Activated CD8-positive, alpha-beta memory T cell treated with anti-CD3 and anti-CD28 coated beads, Interleukin-2, amount 10 ng/mL, durations not matched to agents 7 days and 5 days (primary cell): ENCODE measurements at places on chromosomes 12 and 14. TPM values are rescaled to one million over a fixed set of nuclear protein-coding genes. Genes with fewer than 3 reads are reported as not detected.

GRCh38 chr12:2277492-2278155 is 224.8 kb downstream of the CACNA1C start:
- no peak for DNase-seq

- DNase-seq: peak; percentile 31
Observed at GRCh38 chr14:72617391-72618031, 276.4 kb downstream of the DPF3 start.

DNA sequence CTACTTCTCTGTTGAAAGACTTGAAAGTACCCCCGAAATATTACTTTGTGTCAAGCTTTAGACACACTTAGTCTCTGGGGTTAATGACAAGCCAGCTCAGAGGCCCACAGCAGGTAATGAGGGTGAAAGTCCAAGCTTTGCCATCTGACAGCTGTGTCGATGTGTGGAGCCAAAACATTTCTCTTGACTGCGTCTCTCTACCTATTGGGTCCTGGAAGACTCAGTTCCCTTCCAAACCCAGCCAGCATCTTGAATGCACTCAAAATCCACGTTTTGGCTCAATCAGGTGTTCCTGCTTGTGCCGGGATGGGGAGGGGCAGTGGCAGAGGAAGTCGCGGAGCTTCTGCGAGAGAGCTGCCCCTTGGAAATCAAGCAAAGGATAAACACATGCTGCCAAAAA is 3.2 kb downstream of the PLXNC1 start:
- no peak for DNase-seq

DNA sequence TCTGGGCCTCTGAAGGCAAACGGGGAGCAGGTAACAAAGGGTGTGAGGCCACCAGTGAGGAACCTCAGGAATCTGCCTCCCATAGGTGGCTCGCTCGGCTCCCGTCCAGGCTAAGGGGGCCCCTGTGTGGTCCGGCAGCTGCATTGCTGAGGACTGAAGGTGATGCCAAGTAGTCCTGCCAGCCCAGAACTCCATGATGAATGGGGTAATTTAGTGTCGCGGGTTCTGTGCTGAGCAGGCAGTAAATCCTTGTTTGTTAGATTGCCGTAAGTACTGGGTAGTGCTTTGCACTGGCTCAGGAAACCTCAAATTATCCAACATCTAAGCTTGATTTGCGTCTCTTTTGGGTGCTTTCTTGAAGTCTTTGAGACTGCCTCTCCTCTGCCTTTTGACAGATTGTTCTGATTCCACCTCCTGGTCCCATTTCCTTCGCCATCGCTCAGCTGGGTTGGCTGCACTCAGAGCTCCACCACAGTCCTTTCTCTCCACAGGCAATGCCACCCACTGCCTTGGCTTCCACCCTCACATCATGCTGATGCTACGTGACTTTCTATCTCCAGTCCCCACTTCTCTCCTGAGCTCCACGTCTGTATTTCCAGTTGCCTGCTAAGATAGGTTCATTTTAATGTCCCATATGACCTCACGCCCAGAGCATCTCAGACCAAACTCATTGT is 392.0 kb downstream of the FUT8 start:
- no peak for DNase-seq

DNA sequence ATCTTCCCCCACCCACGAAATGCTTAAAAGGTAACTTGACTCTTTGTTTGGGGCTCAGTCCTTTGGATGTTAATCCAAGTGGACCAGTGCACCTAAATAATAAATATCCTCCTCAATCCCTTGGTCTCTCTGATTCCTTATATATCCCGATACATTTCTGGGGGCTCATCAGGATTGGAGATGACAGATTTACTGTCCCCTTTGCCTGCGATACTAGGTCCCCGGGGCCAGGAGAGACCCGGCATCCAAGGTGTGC is 26.3 kb downstream of the KLRK1 start:
- DNase-seq: no peak

Gene LRRC10
- total RNA-seq: not detected

Gene DIO3
- not detected for total RNA-seq

DNA sequence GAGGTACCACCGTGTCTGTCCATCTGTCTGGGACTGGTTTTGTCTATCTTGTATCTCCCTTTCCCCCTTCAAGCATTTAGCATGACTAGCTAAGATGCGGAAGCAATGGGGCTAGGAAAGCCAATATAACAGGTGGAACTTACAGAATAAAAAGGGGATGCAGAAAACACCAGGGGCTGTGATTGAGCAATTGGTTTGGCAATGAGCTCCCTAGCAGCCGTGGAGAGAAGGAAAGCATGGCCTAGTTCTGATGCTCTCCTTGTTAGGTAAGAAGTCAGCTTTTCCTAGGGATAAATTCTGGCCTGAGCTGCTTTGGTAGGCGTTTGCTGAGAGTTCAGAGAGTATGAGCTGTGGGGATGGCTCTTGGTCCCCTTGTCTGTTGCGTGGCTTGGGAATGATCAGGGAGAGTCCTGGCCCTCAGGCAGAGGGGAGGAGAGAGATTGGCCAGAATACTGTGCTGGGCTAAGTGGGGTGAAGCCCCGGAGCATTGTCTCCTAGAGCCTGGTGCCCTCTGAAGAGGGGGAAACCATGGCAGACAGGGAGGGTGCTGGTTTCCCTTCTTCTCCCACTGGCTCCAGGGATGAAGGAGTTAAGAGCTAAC is 7.1 kb downstream of the SETD1B start:
- DNase-seq: no peak

DNA sequence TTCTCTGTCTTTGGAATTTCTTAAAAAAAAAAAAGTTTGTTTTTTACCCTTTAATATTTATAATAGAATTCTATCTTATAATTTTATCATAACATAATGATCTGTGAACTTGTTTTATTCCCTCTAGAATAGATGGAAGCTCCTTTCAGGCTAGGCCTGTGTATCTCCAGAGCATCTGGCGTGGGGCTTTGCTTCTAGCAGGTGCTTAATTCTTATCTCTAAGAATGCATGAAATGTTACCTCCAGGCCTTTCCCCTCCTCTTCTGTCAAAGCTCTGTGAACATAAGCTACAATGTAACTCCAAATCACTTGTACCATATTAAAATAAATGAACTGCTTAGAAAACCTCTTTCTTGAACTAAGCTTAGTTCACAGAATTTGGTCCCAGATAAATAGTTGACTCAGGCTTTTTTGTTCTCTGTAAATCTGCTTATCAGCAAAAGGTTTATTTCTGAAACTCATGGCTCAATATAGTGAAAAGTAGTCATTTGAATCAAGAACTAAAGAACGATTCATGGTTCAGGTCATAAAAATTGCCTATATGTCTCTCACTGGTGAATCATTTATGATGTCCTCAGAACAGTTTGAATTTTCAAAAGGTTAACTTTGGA is 407.1 kb downstream of the TRHDE start:
- no peak for DNase-seq

GRCh38 chr12:127126260-127126628 is 1140.7 kb upstream of the TMEM132C start:
- no peak for DNase-seq

- DNase-seq: no peak
Observed at GRCh38 chr14:72332046-72332445, 399.8 kb downstream of the RGS6 start.

GRCh38 chr12:51070004-51070403 is 13.4 kb downstream of the CSRNP2 start:
- no peak for DNase-seq

Gene TMEM233
- not detected for total RNA-seq

- DNase-seq: no peak
Observed at GRCh38 chr14:103624860-103625259, 4.2 kb upstream of the KLC1 start.

DNA sequence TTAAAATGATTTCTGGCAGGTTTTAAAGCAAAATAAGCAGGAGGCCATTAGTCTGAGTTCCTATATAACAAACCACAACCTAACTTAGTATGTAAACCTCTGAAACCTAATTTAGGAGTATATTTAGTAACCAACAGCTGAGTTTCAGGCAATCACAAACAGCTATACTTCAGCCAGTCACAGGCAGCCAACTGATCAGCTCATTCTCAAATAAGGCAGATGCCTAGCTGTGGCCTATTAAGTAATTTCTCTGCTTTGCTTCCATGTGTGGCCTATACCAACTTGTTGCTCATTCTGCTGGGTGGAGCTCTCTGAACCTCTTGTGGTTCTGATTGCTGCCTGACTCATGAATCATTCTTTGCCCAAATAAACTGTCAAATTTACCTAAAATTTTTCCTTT is 408.9 kb upstream of the FBXO33 start:
- DNase-seq: no peak

Gene TMEM30B
- total RNA-seq: 1.3 TPM

Gene HOXC12
- not detected for total RNA-seq

- no peak for DNase-seq
Observed at GRCh38 chr12:88420457-88420856, 159.8 kb downstream of the KITLG start.

Gene NR4A1
- total RNA-seq: 8.4 TPM

GRCh38 chr12:107325075-107325608 is 231.8 kb upstream of the CRY1 start:
- DNase-seq: no peak

GRCh38 chr14:83867566-83868225 is 1662.2 kb upstream of the FLRT2 start:
- no peak for DNase-seq

Gene LRTM2
- not detected for total RNA-seq

GRCh38 chr14:95043732-95044462 is 113.4 kb downstream of the DICER1 start:
- peak; percentile 21 for DNase-seq

DNA sequence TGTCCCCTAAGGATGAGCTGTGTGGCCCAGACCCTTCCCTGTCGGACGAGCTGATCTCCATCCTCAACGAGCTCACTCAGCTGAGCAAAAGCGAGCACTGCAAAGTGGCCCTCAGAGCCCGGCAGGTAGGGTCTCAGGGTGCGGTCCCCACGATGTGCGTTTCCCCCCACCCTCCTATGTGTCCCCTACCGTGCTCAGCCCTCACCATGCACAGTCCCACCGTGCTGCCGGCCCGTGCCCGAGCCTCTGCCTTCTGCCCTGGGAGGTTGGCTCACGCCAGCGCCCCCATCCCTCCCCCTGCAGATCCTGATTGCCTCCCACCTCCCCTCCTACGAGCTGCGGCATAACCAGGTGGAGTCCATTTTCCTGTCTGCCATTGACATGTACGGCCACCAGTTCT is 86.6 kb downstream of the FOXN4 start:
- DNase-seq: no peak

Gene AQP5
- total RNA-seq: not detected

DNA sequence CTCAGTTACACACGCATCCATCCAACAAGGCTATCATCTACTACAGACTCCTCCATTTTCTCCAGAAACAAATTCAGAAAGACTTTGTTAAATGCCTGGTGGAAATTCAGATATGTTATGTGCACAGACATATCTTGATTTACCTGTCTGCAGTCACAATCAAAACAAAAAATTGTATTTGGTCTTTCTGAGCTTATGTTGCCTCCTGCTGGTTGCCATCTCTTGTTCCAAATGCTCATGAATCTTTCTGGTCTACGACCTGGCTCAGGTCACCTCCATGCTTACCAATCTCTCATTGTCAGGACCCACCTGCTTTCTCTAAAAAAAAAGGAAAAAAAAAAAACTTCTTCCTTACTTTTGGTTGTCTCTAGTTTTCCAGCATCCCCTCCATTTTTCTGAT is 169.2 kb upstream of the PLXNC1 start:
- no peak for DNase-seq

DNA sequence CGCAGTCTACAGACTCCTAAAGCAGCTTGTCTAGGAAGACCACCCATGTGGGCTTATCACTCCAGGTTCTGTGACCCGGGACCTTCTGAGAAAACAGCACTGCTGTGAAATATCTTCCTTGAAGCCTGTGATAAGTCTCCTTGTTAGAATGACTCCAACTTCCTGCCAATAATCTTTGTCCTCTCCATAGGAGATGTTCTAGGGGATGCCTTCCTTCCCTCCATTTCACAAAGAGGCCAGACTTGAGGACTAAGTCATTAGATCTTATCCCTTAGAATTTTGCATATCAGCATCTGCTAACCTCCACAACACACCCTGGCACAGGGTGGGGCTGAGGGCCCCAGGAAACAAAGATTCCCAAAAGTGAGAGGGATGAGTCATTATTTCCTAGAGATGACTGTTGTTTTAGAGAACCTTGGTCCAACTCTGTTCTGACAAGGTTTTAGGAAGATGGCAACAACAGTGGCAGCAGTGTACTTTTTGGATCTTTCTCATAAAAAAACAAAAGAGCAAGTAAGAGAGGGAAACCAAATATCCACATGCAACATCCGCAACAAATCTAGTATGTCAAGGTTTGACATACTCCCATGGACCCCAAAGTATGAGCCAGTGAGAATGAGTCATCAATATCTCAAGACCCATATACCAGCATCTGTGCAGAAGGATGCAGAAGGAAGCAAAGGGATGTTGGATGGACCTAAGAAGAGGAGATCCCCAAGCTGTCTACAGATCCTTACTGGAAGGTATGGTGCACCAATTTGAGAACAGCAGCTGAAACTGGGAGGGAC is 6.0 kb downstream of the LTB4R start:
- no peak for DNase-seq

Gene CLEC4A
- 0.19 TPM for total RNA-seq

Gene TAS2R31
- 5.2 TPM for total RNA-seq

GRCh38 chr12:58548801-58549200 is 371.5 kb downstream of the LRIG3 start:
- DNase-seq: no peak

- DNase-seq: peak; percentile 43
Observed at GRCh38 chr14:33792009-33792719, 158.7 kb downstream of the EGLN3 start.

- no peak for DNase-seq
Observed at GRCh38 chr14:24394275-24394674, 4.5 kb upstream of the NYNRIN start.

Gene TAS2R9
- total RNA-seq: not detected

- no peak for DNase-seq
Observed at GRCh38 chr14:89603938-89604480, 187.0 kb upstream of the FOXN3 start.

GRCh38 chr14:106204063-106204462 is 677.7 kb downstream of the TMEM121 start:
- DNase-seq: no peak

- DNase-seq: no peak
Observed at GRCh38 chr14:71202881-71203280, 295.6 kb downstream of the PCNX1 start.

DNA sequence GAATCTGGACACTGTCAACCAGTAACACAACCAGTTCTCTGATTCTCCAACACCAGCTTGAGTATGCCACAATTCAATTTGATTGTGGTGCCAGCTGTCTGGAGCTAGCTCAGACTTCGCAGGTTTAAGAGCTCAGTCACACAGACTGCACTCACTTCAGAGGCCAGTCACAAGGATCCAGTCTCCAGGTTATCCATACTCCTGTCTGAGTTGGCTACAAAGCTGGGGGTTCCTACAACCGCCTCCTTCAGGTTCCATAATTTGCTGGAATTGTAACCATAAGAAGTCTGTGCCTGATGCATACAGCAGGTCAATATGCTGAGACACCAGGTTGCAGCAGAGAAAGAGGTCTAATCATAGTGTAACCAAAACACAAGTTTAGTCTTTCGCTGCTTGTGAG is 70.5 kb upstream of the CPSF6 start:
- no peak for DNase-seq
